ENCODE measurements at places on chromosomes 12 and 14.

- DNase-seq = no peak
These were observed 6.9 kb upstream of the SPRYD4 start for GRCh38 chr12:56461235-56462159.

DNA sequence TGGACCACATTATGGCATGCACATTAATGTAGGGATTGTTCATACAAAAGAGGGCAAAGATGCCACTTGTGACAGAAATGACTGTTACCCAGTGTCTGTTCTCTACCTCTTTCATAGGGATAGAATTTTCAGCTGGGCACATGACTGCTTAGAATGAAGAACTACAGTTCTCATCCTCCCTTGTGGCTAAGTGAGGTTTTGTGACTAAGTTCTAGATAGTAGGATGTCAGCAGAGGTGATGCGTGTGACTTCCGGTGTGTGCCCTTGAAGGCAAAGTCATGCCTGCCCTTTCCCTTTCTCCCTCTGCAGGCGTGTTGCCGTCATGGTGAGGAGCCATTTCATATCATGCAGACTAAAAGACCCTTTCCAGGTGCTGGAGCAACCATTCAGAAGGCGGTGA is 99.3 kb downstream of the CACNA1C start:
- no peak for DNase-seq

DNA sequence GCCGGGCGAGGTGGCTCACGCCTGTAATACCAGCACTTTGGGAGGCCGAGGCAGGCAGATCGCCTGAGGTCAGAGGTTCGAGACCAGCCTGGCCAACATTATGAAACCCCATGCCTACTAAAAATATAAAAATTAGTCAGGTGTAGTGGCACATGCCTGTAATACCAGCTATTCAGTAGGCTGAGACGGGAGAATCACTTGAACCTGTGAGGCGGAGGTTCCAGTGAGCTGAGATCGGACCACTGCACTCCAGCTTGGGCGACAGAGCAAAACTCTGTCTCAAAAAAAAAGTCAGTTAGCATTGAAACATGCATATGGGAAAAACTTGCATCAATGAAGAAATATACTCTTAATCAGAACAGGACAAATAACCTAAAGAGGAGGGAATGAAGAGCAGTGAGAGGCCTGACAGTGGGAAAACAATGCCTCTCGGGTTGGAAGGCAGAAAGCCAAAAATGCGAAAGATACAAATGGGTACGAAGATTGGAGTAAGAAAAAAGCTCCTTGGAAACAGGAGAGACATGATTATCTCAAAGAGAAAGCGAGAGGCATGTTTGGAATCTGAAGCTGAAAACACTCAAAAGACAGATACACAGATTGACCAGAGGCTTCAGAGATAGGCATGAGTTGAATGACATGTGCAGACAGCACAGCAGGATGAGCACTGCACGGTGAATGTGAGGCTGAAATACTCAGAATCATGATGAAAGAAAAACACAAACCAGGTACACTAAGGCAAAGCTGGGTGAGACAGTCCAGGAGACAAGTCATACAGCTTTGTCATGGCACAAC is 30.6 kb downstream of the RESF1 start:
- DNase-seq = no peak

- DNase-seq = no peak
These were observed 59.5 kb downstream of the NUAK1 start for GRCh38 chr12:106079148-106079738.

DNA sequence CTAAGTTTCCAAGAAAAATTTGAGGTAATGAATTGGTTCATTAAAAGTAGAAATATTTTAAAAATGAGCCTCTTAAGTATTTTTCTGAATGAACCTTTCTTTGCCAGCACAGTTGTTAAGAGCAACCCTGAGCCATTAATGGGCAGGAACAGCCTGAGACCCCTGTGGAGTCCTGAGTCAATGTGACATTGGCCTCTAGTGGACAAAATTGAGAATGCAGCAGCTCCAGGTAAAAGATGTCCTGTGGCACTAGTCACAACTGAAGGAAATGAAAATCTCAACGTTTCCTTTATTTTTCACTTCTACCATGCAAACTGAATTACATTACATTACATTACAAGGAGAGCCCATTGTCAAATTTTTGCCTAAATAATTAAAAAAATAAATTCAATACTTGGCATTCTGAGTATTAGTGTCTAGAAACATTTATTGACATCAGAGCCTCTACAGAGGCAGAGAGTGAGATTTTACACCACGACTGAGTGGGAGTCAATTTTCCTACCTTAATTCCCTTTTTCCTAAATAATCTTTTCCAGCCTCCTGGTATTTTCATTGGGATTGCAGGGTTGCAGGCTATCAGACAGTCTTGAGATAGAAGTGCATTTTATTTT is 135.7 kb downstream of the PPM1H start:
- peak; percentile 39 for DNase-seq

DNA sequence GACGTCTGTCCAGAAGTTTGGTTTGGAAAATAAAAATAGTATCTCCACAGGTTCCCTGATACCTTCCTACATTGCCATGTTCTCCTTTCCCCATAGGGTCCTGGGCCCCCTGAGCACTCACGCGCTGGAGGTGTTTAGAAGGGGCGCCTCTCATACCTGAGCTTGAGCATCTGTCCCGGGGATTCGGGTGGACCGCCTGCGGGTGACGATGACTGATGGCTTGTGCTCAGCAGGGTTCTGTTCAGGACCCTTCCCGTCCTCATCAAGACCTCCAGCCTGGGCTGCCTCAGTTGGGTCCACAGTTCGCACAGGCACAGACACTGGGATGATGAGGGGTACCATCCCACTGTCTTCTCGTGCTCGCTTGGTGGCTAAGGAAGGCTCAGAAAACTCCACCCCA is 22.7 kb upstream of the PNMA1 start:
- no peak for DNase-seq

- DNase-seq = no peak
These were observed 58.0 kb downstream of the ZNF664 start for GRCh38 chr12:124031058-124031457.

DNA sequence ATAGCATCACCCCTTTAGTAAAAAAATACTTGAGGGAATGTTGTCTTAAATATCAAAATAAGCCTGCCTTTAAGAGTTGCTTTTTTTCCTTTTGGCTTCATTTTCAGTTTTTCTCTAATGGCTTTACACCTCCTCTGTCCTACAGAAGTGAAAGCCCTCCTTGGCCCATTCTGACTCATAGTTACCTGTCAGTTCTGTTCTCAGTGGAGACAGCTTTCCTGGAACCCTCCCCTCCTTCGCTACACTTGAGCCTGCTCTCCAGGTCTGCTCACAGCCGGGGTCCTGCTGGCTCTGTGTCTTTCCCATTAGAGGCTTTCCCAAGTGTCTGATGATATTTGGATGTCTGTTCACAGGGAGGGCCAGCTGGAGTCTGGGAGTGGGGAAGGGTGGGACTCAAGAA is 84.0 kb downstream of the PELI2 start:
- DNase-seq = no peak

DNA sequence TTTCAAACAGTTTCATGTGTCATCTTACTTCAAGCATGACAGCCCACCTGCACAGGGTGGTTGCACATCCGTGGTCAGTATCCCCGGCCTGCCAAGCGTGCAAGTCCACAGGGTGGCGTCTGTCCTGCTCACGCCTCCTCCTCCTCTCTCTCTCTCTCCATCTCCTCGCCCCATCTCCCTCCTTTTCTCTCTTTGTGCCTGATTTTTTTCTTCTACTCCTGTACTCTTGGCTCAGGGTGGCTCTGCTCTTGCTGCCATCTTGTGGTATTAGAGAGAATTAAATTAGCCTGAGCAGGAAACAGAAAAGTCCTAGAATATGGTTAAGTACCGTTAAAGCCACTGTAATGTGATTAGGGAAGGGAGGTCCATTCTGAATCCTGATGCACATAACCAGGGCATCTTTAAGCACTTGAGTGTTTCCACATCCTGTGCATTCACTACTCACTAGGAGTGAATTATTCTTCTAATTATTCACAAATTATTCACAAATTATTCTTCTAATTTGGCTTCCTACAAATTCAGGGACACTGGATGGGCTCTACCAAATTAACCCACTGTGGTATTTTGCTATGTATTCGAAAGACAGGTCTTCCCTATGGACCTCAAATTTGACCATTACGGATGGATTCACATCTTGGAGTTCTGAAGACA is 25.5 kb upstream of the DTX1 start:
- DNase-seq = peak; percentile 20

DNA sequence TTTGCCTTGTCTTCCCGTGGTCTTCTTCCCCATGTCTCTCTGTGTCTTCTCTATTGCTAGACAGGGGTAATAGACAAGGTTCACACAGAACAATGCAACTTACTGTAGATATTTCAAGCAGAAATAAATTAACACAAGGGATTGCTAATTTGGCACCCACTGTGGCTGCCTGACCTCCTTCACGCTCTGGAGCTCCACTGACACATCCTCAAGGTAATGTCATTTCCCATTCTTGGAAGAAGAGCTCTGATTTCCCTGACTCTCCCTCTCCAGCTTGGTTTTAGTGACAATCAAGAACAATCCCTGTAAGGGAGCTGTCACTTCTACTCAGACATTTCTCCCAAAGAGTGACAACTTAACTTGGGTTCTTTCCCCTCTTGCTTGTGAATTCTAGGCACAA is 105.4 kb upstream of the NAP1L1 start:
- DNase-seq = no peak

GRCh38 chr14:80223696-80224465 is 12.6 kb upstream of the DIO2 start:
- DNase-seq = no peak

DNA sequence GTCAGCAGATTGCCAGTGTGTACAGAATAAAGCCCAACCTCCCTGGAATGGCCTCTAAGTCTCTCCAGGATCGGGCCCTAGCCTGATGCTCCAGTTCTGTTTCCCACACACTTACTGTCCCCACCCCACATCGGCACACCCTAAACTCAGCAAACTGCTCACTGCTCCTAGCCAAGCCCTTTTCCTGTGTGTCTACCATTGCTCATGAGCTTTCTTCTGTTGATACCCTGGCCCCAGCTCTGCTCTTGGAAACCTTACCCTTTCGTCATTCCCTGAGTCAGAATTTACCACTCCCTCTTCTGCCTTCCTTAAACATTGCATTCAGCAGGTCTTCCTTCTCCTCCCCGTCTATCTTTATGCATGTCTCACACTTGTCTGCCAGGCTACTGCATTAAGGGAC is 158.9 kb downstream of the TMX1 start:
- DNase-seq = no peak

GRCh38 chr14:30874999-30875787 is 834 bp downstream of the COCH start:
- DNase-seq = no peak

- no peak for DNase-seq
These were observed 121.1 kb downstream of the PLXNC1 start for GRCh38 chr12:94269316-94269999.

DNA sequence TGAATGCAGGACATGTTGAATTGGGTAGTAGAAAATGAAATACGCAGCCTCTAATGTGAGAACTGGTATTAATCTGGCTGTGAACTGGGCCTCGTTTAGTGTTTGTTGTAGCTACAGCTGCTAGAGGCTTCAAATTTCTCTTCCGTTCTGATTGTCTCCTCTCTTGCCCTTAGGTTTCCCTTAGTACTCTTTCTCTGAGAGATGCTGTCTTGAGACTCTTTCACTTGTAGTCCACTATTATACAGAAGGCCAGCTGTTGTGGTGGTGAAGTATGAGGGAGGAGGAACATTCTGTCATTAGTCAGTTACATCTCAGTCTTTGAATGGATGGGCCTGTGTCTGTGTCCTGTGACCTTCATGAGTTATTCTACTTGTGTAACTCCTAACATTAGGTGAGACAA is 322.0 kb downstream of the TMTC2 start:
- no peak for DNase-seq

GRCh38 chr12:38761636-38762342 is 143.6 kb downstream of the CPNE8 start:
- no peak for DNase-seq

GRCh38 chr12:51820526-51821439 is 27.7 kb downstream of the FIGNL2 start:
- DNase-seq = no peak

- DNase-seq = no peak
These were observed 3.2 kb downstream of the SIX6 start for GRCh38 chr14:60512126-60512525.

GRCh38 chr12:102461501-102461900 is 18.9 kb downstream of the IGF1 start:
- DNase-seq = no peak

DNA sequence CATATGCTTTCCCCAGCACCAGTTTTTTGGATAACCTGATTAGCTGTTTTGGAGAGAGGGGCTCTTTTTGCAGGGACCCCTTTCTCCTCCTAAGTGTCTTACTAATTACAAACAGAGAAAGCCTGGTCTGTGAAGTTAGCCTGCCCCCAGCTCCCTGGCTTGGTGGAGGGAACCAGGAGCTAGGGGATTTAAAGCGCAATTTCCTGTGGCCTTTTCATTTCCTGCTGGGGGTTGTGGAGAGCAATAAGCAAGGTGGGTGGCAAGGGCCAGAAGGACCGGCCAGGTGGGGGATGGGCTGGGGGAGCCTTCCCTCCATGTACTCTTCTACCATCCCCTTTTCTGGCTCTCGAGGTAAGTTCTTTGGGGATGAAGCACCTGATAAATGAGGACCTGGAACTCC is 4.1 kb upstream of the CISTR start:
- no peak for DNase-seq

DNA sequence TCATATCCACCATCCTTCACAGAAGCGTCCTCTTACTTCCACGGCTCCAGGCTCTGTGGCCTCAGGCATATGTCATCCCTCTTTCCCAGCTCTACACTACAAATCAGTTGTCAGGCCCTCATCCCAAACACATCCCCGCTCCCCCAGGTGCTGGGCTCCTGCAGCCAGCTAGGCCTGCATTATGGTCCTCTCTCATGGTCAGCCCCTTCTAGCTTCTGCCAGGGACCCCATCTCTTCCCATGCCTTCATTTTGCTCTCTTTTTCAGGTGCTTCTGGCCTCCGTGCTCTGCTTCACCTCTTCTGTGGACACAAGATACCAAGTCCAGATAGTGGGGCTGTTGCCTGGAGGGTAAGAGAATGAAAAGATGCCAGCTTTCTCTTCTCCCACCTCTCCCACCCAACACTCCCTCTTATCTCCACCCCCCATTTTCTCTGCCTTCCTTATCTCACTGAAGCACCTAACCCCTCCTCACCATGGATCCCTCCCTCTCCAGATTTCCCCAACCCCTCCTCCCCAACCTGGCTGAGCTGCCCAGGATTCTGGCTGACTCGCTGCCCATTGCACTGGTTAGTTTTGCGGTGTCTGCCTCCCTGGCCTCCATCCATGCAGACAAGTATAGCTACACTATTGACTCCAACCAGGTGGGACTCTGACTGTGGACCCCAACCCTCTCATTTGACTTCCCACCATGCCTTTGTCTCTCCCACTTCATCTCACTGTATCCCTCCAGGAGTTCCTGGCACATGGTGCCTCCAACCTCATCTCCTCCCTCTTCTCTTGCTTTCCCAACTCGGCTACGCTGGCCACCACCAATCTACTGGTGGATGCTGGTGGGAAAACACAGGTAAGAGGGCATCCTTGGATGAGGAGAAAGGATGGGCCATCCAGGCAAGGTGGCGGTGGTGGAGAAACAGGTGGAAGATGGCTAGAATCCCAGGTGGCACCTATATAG is 10.4 kb downstream of the B4GALNT1 start:
- DNase-seq = no peak
